ENCODE measurements at places on chromosomes 2 and 18.
A peak's percentile ranks its signal among the peaks of the same experiment; 100 is the strongest.

DNA sequence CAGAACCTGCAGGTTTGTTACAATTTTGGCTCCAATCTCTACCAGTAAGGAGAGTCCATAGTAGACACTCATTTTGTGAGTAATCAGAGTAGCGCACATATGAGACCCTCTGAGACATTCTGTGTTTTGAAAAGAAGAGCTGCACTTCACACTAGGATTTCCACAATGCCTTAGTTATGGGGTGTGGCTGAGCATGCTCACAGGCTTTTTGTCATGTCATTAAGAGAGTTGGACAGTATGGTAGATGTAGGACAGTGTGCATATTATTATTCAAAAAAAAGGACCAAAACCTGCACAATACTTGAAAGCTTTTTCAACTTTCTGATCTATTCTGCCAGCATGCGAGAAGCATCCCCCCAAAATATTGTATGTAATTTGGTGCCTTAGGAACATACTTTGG is 24.9 kb upstream of the TRIM43B start:
- no peak for DNase-seq

GRCh38 chr2:61993422-61994024 is 88.0 kb downstream of the COMMD1 start:
- DNase-seq: peak; percentile 72

GRCh38 chr18:54775686-54776085 is 52.6 kb upstream of the RAB27B start:
- peak; percentile 68 for DNase-seq

GRCh38 chr2:182585430-182585829 is 130.6 kb upstream of the DNAJC10 start:
- no peak for DNase-seq

DNA sequence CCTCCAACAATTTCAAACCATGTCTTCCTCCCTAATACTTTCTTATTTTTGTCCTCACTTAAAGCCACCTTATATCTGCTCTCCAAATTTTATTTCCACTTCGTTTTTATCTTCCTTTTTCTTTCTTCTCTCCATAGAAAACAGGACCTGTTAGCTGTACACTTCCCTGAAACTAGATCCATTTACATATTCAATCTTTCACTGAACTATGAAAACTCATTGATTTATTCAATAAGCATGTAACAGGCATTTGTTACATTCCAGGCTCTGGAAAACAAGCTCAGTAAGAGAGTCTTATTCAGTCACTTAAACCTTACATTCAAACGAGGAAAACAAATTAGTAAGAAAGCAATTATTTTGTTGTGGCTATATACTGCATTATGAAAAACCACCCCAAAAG is 1225.3 kb downstream of the SUCLG1 start:
- no peak for DNase-seq

DNA sequence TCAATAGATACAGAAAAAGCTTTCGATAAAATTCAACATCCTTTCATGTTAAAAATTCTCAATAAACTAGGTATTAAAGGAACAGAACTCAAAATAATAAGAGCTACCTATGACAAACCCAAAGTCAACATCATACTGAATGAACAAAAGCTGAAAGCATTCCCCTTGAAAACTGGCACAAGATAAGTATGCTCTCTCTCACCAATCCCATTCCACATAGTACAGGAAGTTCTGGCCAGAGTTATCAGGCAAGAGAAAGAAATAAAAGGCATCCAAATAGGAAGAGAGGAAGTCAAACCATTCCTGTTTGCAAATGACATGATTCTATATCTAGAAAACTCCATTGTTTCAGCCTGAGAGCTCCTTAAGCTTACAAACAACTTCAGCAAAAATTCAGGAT is 1145.8 kb upstream of the DDX18 start:
- peak; percentile 2 for DNase-seq

DNA sequence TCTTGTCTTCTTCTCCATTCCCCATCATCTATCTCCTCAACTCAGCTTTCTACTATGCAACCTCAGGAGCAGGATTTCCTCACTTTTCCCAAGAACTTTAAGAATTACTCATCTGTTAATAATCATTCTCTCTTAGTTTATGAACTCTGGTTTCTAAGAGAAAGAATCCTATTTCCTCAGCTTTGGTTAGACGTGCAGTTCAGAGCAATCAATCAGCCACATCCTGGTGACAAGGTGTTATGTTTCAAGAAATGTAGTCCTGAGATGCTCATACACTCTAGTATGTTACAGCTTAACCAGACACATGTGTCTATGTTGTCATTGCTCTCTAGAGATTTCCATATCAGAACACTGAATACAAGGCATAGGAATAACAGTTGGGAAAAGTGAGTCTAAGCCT is 277.9 kb downstream of the MBD2 start:
- DNase-seq: no peak

DNA sequence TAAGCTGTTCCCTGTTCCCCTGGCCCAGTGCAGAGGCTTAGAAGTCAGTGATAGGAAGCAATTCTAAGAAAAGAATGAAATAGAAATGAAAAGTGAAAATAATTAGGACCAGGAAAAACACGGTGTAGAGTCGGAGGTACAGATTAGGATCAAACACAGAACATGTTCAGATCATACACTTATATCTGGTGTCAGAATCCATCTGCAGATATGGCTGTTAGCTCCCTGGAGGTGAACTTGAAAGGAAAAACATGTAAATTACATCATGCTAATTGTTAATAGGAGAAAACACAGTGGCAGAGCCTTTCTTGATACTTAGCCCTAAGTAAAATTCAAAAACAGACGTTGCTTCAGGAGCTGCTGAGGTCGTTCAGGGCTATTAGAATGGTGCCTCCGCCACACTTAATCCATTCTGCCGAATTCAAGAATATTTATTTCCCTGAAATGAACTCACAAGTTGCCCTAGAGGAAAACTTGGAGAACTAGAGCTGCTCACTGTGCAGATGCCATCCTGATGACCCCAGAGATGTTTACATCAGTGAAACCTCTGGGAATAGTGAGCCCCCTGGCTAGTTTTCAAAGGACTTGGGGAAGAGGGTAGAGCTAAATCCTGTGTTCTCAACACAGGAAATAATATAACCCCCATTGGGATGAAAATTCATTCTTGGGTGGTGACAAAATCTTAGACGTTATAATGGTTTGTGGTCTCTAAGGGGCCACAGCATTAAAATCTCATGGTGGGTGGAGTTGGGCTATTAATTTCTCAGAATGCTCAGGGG is 27.5 kb downstream of the LPIN1 start:
- DNase-seq: no peak

- DNase-seq: peak; percentile 9
Observed at GRCh38 chr18:28834889-28835288, 658.0 kb upstream of the CDH2 start.

- peak; percentile 83 for DNase-seq
Observed at GRCh38 chr2:188291617-188292347, at the start of gene GULP1. TSS of gene GULP1 (plus strand) at chr2:188291874. CDS start at chr2:188477703, 185,829 bp downstream.

- no peak for DNase-seq
Observed at GRCh38 chr2:99607454-99607853, 117.6 kb upstream of the REV1 start.

DNA sequence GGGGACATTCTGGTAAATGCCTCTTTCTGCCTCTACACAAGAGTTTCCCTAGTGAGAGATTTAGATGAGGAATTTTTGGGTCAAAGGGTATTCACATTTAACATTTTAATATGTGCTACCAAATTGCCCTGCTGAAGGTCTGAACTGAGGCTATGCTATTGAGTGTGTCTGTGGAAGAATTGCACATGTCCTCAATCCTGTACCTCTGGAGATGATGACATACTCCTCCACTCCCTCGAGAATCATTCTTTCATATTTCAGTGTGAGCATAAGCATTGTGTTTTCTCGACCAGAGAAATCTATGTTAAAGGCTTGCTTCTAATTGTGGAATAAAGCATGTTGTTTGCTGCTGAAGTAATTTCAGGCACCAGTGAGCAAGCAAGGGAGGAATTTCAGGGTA is 110.5 kb downstream of the TSN start:
- no peak for DNase-seq

DNA sequence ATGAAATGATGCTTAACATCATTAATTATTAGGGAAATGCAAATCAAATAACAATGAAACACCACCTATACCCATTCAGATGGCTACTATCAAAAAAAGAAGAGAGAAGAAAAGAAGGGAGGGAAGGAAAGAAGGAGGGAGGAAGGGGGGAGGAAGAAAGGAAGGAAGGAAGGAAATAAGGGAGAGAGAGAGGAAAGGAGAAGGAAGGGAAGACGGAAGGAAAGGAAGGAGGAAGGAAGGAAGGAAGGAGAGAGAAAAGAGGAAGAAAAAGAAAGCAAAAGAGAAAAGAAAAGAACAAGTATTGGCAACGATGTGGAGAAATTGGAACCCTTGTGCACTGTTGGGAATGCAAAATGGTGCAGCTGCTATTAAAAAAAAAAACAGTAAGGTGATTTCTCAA is 363.3 kb downstream of the TNS1 start:
- DNase-seq: no peak

- no peak for DNase-seq
Observed at GRCh38 chr2:230981704-230982103, 14.2 kb upstream of the SPATA3 start.

- no peak for DNase-seq
Observed at GRCh38 chr2:141068053-141068682, 1062.6 kb downstream of the LRP1B start.

DNA sequence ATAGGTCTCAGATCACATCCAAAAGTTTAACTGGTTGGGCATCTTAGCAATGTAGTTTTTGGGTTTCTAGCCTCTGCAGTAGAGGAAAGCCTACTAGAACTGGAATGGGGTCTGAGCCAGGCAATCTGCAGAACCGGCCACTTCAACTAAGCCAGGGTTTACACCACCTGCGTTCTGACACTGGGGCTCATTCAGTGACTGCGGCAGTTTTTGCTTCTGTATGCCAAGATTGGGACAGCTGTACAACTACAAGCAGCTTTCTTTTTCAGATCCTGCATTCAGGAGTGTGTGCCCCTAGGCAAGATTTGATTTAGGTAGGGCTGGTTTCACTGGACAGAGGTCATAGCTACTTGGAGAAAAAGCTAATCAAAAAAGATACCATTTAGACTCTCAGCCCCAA is 43.7 kb upstream of the IGFBP5 start:
- no peak for DNase-seq

DNA sequence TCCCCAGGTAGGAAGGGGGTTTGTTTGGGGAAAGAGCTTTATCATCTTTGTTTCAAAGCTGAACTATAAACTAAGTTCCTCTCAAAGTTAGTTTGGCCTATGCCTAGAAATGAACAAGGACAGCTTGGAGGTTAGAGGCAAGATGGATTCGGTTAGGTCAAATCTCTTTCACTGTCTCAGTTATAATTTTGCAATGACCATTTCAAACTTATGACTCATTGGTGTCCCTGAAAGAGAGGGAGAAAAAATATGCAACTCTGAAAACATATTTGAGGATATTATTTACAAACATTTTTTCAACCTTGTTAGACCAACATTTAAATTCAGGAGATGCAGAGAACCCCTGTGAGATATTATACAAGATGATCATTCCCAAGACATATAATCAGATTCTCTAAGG is 95.7 kb downstream of the EFEMP1 start:
- no peak for DNase-seq

- DNase-seq: no peak
Observed at GRCh38 chr18:27887287-27887686, 289.6 kb downstream of the CDH2 start.

- no peak for DNase-seq
Observed at GRCh38 chr2:133824869-133825268, 256.6 kb upstream of the NCKAP5 start.

DNA sequence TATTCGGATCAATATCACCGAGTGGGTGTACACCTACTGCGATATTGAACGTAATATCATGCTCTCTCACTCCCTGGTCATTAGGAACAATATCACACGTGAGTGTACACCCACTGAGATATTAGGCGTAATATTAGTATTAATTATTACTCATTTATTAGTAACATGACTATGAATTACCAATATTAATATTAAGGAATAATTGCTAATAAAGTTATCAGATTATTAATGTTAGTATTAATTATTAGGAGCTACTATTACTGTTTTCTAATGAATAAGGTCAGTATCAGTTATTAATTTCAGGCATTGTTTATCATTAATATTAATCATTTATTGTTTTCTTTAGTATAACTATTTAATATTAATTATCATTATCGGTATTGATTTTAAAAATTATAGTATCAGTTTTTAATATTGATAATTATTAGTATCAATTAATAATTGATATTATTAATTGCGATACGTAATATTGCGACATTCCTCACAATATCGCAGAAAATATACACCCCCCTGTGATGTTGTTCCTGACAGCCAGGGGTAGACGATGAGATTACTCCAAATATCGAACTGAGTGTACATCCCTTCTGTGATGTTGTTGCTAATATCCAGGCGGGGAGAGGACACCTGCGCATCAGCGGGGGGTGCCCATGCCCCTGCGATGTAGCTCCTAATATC is 84.2 kb downstream of the DAPL1 start:
- no peak for DNase-seq

- DNase-seq: no peak
Observed at GRCh38 chr2:212941361-212941760, 210.1 kb downstream of the IKZF2 start.

DNA sequence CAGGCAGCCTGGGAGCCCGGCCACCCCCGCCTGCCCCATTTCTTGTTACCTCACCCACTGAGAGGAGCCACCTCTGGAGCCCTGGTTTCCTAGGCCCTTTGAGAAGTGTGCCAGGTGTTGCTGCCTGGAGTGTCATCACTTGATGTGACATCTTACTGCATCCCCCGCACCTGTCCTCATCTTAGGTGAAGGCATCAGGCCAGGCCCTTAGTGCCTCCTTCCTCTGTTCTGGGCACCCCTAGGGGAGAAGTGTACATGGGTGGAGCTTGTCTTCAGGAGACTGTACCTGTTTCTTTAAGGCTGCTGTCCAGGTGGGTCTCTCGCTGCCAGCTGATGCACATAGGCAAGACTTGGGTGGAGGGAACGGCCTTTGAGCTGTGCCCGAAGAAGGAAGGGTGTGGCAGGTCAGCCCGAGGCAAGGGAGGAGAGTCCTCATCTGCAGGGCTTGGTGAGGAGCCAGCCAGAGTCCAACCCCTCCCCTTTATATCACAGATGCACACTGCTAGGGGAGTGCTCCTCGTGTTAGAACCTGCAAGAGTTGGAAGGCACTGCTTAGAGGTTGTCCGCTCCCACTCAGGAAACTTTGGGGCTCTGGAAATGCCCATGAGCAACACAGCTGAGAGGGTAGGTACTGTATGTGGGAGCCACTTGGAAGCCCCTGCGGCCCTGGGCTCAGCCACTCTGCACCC is 45.9 kb downstream of the NCK2 start:
- DNase-seq: no peak
